Caudate nucleus (tissue), 63 donors: ENCODE measurements at places on chromosomes 3 and 15.

GRCh38 chr3:54970895-54971294 is 43.0 kb upstream of the LRTM1 start:
- no peak for DNase-seq

GRCh38 chr3:36615861-36616260 is 148.5 kb downstream of the DCLK3 start:
- no peak for DNase-seq

GRCh38 chr3:182323126-182323700 is 470.1 kb upstream of the ATP11B start:
- no peak for DNase-seq

DNA sequence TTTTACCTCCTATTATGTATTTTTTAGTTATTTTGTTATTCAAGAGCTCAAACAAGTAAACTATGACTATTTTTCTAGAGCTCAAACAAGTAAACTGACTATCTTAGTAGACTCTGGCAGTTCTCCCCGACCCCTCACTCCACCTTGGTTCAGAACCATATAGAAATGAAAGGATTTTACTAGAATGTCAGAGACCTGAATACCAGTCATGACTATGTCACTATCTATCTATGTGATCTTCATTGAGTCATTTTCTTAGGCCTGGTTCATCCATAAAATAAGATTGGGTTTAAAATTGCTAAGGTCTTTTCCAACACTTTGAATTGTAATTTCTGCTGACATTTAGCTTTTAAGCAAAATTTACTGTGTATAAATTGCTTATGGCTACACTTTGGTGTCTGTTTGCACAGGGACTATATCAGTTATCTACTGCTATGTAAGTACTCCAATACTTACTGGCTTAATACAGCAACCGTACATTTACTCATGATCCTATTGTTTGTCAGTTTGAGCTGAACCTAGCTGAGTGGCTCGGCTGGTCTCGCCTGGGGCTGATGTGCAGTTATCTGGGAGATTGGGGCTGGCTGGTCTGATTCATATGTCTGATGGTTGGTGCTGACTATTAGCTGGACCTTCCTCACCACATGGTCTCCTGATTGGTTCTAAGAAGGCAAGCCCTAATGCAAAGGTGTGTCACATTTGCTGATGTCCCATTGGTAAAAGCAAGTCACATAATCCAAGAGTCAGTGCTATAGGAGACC is 37.0 kb downstream of the RASA2 start:
- DNase-seq: no peak

DNA sequence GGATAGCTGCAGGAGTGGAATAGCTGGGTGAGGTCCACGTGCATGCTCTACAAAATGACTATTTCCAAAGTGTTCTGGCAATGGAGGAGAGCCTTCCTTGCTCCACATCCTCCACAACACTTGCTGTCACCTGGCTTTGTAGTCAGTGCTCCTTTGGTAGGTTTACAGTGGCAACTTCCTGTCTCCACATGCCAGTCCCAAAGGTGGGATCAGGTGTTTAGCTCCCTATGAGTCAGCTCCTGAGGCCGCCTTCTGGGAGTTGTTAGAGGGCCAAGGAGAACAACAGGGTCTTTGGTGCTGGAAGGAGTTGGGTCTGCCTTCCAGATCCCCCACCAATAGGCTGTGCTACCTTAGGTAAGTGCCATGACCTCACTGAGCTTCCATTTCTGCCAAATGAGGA is 15.3 kb upstream of the LIMD1 start:
- no peak for DNase-seq

DNA sequence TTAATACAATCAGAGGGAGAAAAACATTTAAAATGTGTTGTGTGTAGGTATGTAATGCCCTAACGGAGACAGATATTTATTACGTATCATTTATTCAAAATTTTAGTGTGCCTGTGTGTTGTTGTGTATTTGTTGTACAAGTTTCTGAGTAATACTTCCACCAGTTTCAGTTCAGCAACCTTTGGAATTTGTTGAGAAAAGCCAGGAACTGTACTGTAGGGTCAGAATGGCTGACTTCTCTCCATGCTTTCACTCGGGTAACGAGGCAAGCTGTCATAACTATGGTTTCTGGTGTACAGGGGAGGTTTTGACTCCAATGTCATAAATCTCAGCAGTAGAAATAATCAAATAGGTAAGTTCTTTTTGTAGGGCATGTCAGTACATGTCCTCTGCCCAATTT is 23.8 kb upstream of the CNTN6 start:
- DNase-seq: no peak

DNA sequence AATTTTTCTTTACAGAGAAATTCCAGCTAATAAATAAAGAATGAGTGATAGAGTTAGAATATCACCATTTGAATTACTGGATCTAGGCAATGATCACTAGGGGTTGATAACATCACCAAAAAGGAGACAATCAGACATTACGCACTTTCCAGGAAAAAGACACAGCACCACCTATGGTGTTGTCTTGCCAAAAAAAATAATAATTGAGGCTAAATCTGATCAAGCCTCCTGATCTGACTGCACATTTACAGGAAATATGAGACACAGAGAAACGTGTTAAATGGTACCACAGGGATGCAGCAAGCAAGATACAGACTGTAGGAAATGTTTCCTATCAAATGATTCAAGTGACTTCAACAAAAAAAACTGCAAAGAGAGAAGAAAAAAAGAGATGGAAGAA is 92.8 kb downstream of the EOMES start:
- DNase-seq: no peak

GRCh38 chr3:66136597-66136996 is 84.2 kb upstream of the SLC25A26 start:
- DNase-seq: no peak

GRCh38 chr15:42182961-42183360 is 25.1 kb downstream of the VPS39 start:
- DNase-seq: no peak

GRCh38 chr3:73298243-73299183 is 237.1 kb downstream of the EBLN2 start:
- DNase-seq: no peak

GRCh38 chr15:41606997-41607396 is 48.0 kb downstream of the TYRO3 start:
- no peak for DNase-seq

DNA sequence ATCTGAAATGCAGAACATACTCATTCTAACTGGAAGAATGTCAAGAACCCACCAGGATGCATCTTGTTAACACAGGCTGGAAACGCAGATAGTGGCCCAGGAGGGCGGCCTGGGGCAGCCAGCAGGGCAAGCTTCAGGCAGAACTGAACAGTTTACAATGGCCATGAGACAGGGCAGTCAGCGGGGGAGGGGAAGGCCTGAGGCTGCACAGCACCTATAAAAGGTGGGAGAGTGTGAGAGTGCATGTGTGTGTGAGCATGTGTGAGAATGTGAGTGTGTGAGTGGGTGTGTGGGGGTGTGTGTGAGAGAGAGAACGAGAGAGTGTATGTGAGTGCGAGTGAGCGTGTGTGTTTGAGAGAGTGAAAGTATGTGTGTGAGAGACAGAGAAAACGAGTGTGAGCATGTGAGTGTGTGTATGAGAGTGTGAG is 26.8 kb upstream of the SLCO2A1 start:
- DNase-seq: no peak

DNA sequence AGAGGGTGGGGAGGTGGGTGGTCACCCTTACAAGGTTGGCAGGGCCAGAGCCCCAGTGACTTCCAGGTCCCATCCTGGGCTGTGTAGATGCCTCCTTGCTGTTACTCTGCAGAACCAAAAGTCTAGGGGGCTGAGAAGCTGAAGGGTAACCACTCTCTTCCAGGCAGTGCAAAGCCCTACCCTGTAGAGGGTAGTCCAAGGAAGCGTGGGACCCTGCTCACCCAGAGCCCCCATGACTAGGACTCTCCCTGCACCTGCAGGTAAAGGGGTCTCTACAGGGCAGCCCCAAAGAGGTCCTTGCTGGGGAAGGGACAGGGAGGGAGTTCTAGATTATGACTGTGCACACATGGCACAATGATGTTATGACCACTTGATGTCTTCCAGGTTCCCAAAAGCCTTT is 14.2 kb downstream of the GHRL start:
- no peak for DNase-seq

GRCh38 chr3:30145281-30145680 is 461.1 kb upstream of the TGFBR2 start:
- DNase-seq: no peak

DNA sequence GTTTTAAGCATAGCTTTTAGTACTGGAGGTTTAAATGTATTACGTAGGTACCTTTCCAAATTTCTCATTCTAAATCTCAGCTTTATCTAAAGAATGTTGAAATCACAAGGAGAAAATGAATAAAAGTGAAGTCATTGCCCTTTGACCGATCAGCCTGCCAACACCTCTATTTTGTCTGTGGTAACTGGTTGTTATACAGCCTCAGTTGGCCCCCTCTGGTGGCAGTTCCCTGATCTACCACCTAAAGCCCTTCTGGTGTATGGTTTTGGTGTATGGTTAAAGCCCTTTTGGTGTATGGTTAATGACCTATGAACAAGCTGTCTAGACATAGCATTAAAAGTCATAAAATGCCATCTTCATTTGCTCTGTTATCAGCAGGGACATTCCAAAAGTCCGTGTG is 378.2 kb upstream of the AZI2 start:
- DNase-seq: no peak

- DNase-seq: no peak
Measured at GRCh38 chr3:13706886-13707285, 158.0 kb downstream of the FBLN2 start.

DNA sequence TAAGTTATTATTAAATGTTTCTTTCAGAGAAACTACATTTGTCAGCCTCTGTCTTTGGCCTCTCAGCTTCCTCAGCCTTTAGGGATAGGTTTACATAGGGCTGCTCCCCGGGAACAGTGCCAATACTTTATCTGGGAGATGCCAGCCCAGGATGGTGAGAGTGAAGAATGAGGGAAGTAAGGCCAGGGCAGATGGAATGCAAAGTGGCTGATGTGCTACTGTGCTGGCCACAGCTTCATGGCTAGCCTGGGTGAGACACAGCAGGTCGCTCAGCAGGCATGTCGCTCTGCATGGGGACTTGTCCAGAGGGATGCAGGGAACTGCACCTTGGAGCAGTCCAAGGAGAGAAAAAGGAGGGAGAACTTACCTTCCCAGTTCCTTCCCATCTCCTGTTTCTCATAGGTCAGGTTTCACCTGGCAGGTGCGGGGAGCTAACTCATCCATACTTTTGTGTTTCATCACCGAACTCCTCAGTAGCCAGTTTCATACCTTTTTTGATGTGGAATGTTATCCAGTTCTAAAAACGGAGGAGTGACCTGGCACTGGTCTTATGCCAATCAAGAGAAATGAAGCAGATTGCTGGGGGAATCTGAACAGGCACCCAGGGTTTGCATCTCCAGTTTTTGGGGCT is 30.9 kb upstream of the C15orf39 start:
- DNase-seq: no peak

DNA sequence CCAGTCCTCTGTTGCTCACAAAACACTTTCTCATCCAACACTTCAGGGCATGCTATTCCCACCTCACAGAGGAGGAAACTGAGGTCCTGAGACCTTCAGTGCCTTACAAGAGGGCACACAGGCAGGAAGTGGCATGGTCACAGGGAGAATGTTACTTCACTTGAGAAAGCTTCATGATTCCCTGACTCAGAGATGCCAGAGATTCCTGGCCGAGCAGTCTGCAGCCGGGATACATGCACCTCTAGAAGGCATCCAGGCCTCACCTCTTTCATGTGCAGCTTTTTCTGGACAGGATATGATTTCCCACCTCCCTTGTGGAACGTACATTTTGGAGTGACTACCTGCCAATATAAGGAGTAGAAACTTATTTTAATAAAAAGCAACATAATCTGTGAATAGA is 2.8 kb upstream of the SST start:
- no peak for DNase-seq

DNA sequence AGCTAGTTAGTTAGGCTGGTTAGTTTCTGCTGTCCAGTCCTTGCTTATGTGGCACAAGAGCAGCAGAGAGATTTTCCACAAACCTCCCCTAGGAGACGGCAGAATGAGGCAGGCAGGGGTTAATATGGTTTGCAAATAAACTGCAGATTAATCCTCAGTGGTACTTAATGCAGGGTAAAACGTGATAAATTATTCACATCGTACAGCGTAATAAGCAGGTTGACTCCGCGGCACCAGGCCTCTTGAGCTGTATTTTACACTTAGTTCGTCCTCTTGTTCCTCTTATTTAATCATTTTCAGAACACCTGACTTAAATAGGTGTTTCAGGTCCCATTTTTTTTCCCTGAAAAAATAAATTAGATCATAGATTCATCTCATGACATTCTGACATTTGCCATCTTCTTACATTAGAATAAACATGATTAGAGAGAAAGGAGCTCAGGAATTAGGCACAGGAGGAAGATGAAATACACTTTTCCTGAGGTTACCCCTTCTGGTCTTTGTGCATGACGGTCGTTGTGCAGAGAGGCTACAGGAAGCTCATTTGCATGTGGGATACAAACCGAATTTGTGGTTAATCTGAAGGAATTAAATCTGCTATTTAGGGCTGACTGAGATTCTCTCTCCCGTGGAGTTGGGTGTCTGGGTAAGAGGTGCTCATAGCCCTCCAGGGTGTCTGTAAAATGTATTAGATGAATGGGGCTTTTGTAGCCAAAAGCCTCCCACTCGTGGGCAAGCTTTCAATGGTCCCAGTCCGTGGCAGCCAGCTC is 27.1 kb upstream of the VPS8 start:
- DNase-seq: no peak

- DNase-seq: no peak
Measured at GRCh38 chr3:10192953-10193691, 28.4 kb downstream of the IRAK2 start.

DNA sequence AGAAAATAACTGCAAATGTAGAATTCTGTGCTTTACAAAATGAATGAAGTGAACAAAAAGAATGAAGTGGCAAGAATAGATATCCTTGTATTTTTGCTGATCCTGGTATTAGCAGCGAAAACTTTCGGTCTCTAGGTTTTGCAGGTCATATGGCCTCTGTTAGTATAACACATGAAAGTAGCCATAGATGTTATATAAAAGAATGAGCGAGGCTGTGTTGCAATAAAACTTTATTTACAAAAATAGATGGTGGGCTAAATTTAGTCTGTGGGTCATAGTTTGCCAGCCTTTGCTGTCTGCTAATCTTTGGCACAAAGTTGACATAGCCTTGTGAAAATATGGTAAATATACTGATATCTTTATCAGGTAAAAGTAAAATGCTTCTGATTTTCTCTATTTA is 35.2 kb downstream of the SEC22A start:
- DNase-seq: no peak

DNA sequence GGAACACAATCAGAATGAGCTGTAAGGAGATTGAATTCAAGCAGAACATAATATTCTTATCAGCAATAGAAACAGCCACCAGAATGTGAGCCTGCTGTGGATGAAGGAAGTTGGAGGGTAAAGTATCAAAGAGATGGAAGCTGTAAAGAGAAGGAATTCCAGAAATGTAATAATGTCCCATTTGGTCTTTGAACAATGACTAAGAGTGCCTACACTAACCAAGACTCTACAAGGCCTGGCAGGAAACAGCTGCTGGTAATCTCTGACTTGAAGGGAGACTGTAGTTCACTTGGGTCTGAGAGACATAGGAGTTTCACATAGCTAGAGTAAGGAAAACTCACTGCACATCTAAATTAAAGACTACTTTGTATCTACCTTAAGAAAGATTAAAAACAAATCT is 1176.0 kb upstream of the ALCAM start:
- DNase-seq: no peak
